ENCODE measurements at places on chromosomes 16 and 17. TPM values are rescaled to one million over a fixed set of nuclear protein-coding genes. Genes with fewer than 3 reads are reported as not detected.

DNA sequence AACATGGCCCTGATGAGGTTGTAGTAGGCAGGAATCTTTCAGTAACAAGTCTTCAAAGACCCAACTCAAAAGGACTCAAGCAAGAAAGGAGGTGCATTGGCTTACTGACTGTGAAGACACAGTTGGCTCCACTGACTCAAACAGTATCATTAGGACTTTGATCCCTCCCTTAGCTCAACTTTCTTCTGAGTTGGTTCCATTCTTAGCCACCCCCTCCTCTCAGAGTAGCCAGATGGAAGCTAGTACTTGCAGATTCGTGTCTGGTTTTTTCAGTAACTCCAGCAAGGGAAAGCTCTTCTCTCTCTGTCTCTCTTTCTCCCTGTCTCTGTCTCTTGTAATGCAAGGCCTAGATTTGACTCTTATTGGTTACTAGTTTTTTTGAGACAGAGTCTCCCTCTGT lies 5.0 kb upstream of the MAPK3 start:
- H3K36me3 ChIP-seq, result no peaks in the 10 kb centered on the region
- H3K27ac ChIP-seq, result no peak overlapping the region
- H3K27me3 ChIP-seq, result no peaks in the 10 kb centered on the region
- no peak overlapping the region for H3K4me3 ChIP-seq

GRCh38 chr16:4372001-4372577 lies 441 bp downstream of the VASN start:
- no peak for DNase-seq
- H3K27ac ChIP-seq, result peak overlapping the region; percentile 91
- peak overlapping the region; percentile 52 for H3K4me3 ChIP-seq
- H3K36me3 ChIP-seq, result no peaks in the 10 kb centered on the region
- no peaks in the 10 kb centered on the region for H3K27me3 ChIP-seq

- no peak for DNase-seq
- no peak overlapping the region for H3K4me3 ChIP-seq
- H3K27me3 ChIP-seq, result no peaks in the 10 kb centered on the region
- no peak overlapping the region for H3K27ac ChIP-seq
- H3K4me1 ChIP-seq, result peaks cover 6% of the 10 kb centered on the region
Measured at GRCh38 chr17:44359458-44360143, 4.1 kb downstream of the FAM171A2 start.

- no peaks in the 10 kb centered on the region for H3K27me3 ChIP-seq
- DNase-seq, result no peak
- no peak overlapping the region for H3K4me3 ChIP-seq
- no peaks in the 10 kb centered on the region for H3K36me3 ChIP-seq
- no peak overlapping the region for H3K27ac ChIP-seq
- no peaks in the 10 kb centered on the region for H3K4me1 ChIP-seq
Measured at GRCh38 chr17:73342541-73343167, 30.9 kb upstream of the CDC42EP4 start.

DNA sequence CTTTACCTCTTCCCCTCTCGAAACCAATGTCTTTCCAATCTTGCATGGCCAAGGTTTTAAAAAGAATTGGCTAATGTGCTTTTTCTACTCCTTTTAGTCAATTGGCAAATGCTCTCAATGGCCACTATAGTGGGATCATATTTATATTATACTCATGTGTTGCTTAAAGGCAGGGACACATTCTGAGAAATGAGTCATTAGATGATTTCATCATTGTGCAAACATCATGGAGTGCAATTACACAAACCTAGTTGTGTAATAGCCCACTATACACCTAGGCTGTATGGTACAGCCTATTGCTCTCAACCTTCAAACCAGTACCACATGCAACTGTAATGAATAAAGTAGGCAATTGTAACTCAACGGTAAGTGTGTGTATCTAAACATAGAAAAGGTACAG lies 180.9 kb downstream of the HS3ST3A1 start:
- H3K27me3 ChIP-seq, result no peaks in the 10 kb centered on the region
- peaks cover 34% of the 10 kb centered on the region for H3K4me1 ChIP-seq
- peak overlapping the region; percentile 53 for H3K27ac ChIP-seq
- DNase-seq, result no peak

GRCh38 chr16:49800876-49801275 lies 55.0 kb downstream of the ZNF423 start:
- H3K36me3 ChIP-seq, result no peaks in the 10 kb centered on the region
- DNase-seq, result no peak
- H3K4me3 ChIP-seq, result no peak overlapping the region
- H3K4me1 ChIP-seq, result no peaks in the 10 kb centered on the region
- no peaks in the 10 kb centered on the region for H3K27me3 ChIP-seq

OR4D2 gene
- total RNA-seq, result not detected

GRCh38 chr16:24841291-24841690 lies 4.5 kb upstream of the SLC5A11 start:
- no peak overlapping the region for H3K4me3 ChIP-seq
- H3K4me1 ChIP-seq, result no peaks in the 10 kb centered on the region
- no peak overlapping the region for H3K27ac ChIP-seq
- H3K36me3 ChIP-seq, result no peaks in the 10 kb centered on the region
- H3K27me3 ChIP-seq, result no peaks in the 10 kb centered on the region

MRPL58 gene
- 73.1 TPM for total RNA-seq

GRCh38 chr17:3027786-3028532 lies 35.4 kb downstream of the OR1D5 start:
- H3K27ac ChIP-seq, result no peak overlapping the region
- H3K4me1 ChIP-seq, result no peaks in the 10 kb centered on the region
- DNase-seq, result peak; percentile 3
- no peak overlapping the region for H3K4me3 ChIP-seq
- no peaks in the 10 kb centered on the region for H3K36me3 ChIP-seq
- no peaks in the 10 kb centered on the region for H3K27me3 ChIP-seq

DNA sequence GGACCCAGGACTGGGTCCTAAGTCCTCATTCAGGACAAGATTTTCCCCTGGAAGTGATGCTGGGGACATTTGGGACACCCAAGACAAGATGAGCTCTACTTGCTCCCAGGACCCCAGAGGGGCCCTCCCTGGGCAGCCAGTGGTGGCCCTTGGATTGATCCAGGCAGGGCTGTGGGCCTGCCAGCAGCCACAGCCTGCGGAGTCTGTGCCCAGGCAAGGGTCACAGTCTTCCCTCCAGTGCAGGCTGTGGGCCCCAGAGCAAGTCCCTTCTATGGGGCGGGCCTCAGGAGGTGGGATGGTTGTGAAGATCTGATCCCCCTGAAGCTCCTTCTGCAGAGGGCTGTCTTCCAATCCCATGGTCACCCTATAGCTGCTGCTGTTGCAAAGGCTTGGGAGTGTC lies 12.6 kb downstream of the CA7 start:
- H3K27me3 ChIP-seq, result no peaks in the 10 kb centered on the region
- no peaks in the 10 kb centered on the region for H3K36me3 ChIP-seq
- H3K4me3 ChIP-seq, result no peak overlapping the region
- DNase-seq, result no peak
- H3K4me1 ChIP-seq, result no peaks in the 10 kb centered on the region
- H3K27ac ChIP-seq, result no peak overlapping the region

DNA sequence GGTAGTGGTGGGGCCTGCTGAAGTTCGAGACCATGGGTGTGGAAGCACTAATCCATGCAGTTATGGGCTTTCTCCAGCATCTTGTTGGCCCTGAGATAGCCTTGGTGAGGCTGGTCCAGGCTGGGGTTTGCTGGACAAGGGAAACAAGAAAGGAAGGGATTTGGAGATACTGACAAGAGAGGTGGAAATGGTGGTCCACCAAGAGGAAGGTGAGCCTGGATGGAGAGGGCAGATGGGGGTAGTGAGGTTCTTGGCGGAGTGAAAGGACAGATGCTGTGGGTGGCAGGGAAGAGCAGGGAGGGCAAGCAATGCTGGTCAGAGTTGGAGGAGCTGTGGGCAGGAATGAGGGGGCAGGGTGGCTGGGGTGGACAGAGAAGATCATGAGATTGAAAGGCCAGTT lies 5.5 kb upstream of the SMPD3 start:
- no peak overlapping the region for H3K4me3 ChIP-seq
- no peak overlapping the region for H3K27ac ChIP-seq
- no peaks in the 10 kb centered on the region for H3K36me3 ChIP-seq
- H3K4me1 ChIP-seq, result no peaks in the 10 kb centered on the region

CLN3 gene
- total RNA-seq, result 46.2 TPM

GRCh38 chr17:70484050-70484449 lies 314.7 kb downstream of the KCNJ2 start:
- no peaks in the 10 kb centered on the region for H3K4me1 ChIP-seq
- no peak for DNase-seq
- H3K4me3 ChIP-seq, result no peak overlapping the region
- H3K27ac ChIP-seq, result no peak overlapping the region
- no peaks in the 10 kb centered on the region for H3K36me3 ChIP-seq
- H3K27me3 ChIP-seq, result no peaks in the 10 kb centered on the region

DNA sequence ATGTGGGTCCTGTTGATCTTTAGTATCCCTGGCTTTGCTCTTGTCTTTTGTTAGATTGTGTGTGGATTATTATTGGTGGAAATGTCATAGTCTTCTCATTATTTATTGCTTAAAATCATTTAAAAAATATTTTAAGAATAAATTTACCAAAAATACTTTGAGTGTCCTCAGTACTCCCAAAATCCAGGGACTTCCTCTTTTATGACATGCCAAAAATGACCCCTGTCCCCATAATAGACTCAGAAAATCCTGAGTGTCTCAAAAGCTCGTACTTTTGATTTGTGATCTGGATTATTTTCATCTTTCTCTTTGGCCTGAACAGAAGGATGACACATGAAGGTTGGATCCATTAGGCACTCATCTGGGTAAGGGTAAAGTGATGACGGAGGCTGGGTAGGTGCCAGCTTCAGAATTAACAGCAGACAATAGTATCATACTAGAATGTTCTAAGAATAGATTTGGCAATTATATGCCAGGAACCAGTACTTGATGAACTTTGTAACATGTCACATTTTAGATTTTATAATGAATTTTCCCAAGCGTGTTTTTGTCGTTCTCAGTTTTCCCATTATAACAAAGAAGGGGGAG lies 602.2 kb upstream of the CDH8 start:
- H3K36me3 ChIP-seq, result no peaks in the 10 kb centered on the region
- no peak for DNase-seq
- H3K27ac ChIP-seq, result no peak overlapping the region
- no peaks in the 10 kb centered on the region for H3K27me3 ChIP-seq
- no peak overlapping the region for H3K4me3 ChIP-seq

GRCh38 chr17:36862116-36862920 lies 75.0 kb upstream of the LHX1 start:
- no peaks in the 10 kb centered on the region for H3K36me3 ChIP-seq
- no peak overlapping the region for H3K27ac ChIP-seq
- no peak for DNase-seq
- H3K27me3 ChIP-seq, result no peaks in the 10 kb centered on the region
- no peaks in the 10 kb centered on the region for H3K4me1 ChIP-seq
- H3K4me3 ChIP-seq, result no peak overlapping the region

DNA sequence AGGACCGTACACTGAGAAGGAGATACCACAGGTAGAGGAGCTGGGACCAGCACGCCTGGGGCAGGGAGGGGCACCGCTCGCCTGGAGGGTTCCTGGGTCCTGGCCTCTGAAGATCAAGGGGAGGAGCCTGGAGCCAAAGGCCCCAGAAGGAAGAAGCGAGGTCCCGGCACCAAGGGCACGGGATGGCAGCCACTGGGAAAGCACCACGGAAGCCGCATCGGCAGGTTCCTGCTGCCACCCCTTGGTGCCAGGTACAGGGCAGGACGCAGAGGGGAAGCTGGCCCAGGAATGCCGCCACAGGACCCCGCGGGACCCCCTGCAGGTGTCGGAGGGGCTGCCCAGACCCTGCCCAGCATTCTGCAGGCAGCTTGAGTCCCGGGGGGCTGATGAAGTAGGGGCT lies 42.5 kb upstream of the CBFA2T3 start:
- no peaks in the 10 kb centered on the region for H3K4me1 ChIP-seq
- H3K36me3 ChIP-seq, result no peaks in the 10 kb centered on the region
- H3K27ac ChIP-seq, result no peak overlapping the region
- no peak overlapping the region for H3K4me3 ChIP-seq

- H3K27me3 ChIP-seq, result no peaks in the 10 kb centered on the region
- H3K4me1 ChIP-seq, result peaks cover 21% of the 10 kb centered on the region
- DNase-seq, result peak; percentile 76
- no peaks in the 10 kb centered on the region for H3K36me3 ChIP-seq
- peak overlapping the region; percentile 70 for H3K27ac ChIP-seq
Measured at GRCh38 chr16:69187446-69188235, 677 bp downstream of the SNTB2 start.

GRCh38 chr17:76969598-76970172 lies 101.5 kb downstream of the MGAT5B start:
- H3K4me3 ChIP-seq, result no peak overlapping the region
- no peak for DNase-seq
- H3K27ac ChIP-seq, result no peak overlapping the region
- no peaks in the 10 kb centered on the region for H3K27me3 ChIP-seq
- no peaks in the 10 kb centered on the region for H3K36me3 ChIP-seq

GRCh38 chr16:29148867-29149272 lies 164.0 kb downstream of the LAT start:
- no peak overlapping the region for H3K4me3 ChIP-seq
- H3K27ac ChIP-seq, result peak overlapping the region; percentile 78
- no peaks in the 10 kb centered on the region for H3K27me3 ChIP-seq
- no peaks in the 10 kb centered on the region for H3K4me1 ChIP-seq

PDIA2 gene
- not detected for total RNA-seq

KRTAP9-8 gene
- not detected for total RNA-seq

GRCh38 chr17:17935321-17936271 lies 36.6 kb downstream of the TOM1L2 start:
- H3K4me3 ChIP-seq, result no peak overlapping the region
- DNase-seq, result no peak
- H3K4me1 ChIP-seq, result no peaks in the 10 kb centered on the region
- H3K27ac ChIP-seq, result no peak overlapping the region
- H3K36me3 ChIP-seq, result no peaks in the 10 kb centered on the region
